ENCODE measurements at places on chromosomes 5 and 9. TPM values are rescaled to one million over a fixed set of nuclear protein-coding genes. Genes with fewer than 3 reads are reported as not detected.
A peak's percentile ranks its signal among the peaks of the same experiment; 100 is the strongest.

Gene CMYA5
- 1,204 TPM for total RNA-seq

Gene LHFPL2
- total RNA-seq = 7.9 TPM

Gene PCDHGA1
- 4.6 TPM for total RNA-seq

Gene ADAMTS13
- total RNA-seq = 3.3 TPM

Gene IL13
- total RNA-seq = not detected

Gene AHRR
- 0.73 TPM for total RNA-seq

Gene PPP3R2
- total RNA-seq = not detected

Gene PTPRD
- total RNA-seq = 13.0 TPM

Gene SLC6A7
- not detected for total RNA-seq

- peak; percentile 69 for DNase-seq
Observed at GRCh38 chr9:93679536-93680442, 103.4 kb downstream of the PHF2 start.

DNA sequence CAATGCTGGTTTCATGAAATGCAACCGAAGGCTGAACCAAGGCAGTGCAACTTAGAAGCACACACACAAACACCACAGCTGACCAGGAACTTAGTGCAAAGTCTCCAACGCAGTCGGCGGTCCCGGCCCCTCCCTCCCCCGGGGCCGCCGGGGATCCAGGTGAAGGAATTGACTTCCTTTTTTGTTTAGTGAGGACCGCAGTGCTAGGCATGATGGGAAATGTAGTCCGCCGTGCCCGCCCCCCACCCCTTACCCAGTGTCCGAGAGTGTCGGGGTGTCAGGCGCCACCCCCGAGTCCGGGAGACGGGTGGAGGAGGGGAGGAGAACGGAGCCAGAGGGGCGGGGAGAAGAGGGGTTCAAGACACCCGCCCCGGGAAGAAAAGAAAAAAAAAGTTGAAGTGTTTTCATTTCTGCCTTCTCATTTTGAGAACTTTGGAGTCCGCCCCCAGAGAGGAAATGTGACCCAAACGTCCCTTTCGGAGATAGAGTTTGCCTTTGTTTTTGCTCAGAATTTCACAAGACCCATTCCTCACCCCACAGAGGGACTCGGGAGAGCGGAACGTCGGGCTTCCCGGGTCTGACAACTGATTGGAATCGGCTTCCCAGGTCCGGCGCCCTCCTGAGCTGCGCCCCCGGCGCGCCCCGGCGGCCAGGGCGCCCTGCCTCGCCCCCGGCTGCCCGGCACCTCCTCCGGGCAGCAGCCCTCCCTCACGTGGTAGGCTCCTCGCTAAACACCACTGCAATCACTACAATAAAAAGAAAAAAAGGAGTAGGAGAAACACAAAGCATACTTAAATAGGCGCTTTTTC, 2.0 kb downstream of the IER5L start:
- peak; percentile 92 for DNase-seq

GRCh38 chr9:92668746-92669526, 995 bp downstream of the IPPK start:
- no peak for DNase-seq

GRCh38 chr5:133341296-133341695, 271.0 kb downstream of the FSTL4 start:
- DNase-seq = peak; percentile 35

DNA sequence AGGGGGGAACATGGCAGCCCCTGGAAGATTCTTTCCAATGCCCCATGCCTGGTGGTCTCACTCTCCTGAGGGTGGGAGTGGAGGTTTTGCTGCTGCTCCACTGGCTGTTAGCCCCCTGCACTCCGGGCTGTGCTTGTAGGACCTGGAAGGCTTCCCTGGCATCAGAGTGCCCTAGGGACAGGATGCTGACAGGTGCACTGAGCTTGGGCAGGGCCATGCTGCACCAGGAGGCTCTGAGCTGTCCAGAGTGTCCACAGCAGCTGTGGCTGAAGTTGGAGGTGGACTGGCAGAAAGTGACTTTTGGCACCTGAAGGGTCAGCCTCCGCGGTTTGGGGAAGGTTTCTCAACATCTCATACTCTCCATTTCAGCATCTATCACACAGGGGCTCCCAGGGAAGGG, 249.1 kb downstream of the GADD45G start:
- peak; percentile 46 for DNase-seq

DNA sequence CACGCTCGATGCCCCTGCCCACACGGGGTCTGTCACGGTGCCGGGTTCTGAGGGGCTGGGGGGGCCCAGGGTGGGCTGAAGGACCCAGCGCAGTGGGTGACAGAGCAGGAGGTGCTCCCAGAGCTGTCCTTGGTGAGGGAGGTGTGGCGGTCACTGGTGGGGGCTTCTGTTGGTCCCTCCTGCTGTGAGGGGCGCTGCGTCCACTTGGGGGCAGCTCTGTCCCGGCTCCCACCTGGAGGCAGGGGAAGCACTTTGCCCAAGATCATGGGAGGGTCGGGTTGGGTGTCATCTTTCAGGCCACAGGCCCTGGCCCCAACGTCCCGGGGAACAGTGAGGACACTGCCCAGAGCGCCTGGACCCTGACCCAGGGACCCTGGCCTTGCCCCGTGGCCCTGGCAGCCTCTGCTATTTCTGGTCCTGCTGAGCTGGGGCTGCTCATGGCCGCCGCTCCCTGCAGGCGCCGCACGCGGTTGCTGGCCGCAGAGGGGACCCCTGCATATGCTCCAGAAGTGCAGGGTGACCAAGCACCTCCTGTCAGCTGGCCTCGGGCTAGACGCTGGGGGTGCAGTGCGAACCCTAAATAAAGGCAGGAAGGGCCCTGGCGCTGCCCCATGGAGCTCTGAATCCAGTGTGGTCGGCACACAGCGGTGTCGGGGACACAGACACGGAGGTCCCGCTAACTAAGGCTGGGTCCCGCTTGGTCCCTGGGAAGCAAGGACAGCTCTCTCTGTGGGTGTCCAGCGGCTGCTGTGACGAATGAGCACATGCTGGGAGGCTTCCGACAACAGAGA, 11.6 kb upstream of the RNU6ATAC start:
- DNase-seq = no peak

DNA sequence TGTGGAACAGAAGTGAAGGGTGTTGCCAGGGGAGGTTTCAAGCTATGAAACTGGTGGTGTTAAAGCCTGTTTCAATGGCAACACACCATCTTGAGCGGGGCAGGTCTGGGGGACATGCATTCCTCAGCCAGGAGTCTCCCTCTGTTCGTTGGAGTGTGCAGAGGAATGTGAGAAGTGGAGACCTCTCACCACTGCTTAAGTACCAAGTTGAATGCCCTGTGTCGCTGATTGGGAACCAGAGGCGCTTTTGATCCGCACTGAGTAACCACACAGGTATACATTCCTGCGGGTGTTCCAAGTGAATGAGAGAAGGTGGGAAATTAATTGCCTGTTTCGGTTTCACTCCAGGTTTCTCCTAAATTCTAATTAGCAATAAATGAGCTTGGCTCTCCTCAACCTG, 99.4 kb downstream of the LIX1 start:
- no peak for DNase-seq

- no peak for DNase-seq
Observed at GRCh38 chr5:61450493-61451279, 118.6 kb downstream of the ZSWIM6 start.

DNA sequence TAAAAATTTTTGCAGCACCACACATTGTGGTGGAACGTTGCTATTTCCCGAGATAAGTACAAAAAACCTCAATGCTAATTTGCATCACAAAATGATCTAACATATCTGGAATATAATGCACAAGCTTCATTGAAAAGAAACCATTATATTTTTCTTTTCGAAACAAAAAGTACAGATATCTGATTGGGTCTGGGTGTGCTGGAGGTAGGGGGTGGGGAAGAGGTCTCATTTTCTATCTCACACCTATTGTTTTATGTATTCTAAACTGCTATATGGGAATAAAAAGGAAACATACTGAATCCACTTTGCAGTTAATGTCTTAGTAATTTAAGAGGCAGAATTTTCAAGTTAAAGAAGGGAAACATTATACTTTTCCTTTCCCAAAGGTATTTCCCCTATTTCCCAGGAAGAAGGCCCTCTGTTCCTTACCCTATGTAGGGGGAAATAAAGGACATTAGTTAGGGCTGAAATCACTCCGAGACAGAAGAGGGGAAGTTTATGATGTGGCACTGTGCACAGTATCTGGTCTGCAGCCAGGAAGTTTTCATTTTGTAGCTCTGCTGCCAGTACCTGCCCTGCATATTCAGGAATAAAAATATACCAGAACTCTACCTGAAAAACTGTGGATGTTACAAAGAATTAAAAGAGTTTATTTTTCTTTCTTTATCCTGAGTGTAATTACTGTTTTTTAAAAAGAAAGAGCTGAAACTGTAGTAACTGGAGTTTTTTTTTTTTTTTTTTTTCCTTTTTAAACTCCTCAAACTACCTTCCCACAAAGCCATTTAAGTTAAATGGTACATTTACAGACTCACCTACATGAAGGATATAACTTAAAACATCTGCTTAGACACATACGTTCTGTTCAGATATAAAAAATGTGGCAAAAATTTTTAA, 7.4 kb downstream of the MEF2C start:
- no peak for DNase-seq

- peak; percentile 27 for DNase-seq
Observed at GRCh38 chr9:36946653-36947052, 87.4 kb downstream of the PAX5 start.

GRCh38 chr5:139644001-139644456, 4.1 kb upstream of the CXXC5 start:
- peak; percentile 53 for DNase-seq

DNA sequence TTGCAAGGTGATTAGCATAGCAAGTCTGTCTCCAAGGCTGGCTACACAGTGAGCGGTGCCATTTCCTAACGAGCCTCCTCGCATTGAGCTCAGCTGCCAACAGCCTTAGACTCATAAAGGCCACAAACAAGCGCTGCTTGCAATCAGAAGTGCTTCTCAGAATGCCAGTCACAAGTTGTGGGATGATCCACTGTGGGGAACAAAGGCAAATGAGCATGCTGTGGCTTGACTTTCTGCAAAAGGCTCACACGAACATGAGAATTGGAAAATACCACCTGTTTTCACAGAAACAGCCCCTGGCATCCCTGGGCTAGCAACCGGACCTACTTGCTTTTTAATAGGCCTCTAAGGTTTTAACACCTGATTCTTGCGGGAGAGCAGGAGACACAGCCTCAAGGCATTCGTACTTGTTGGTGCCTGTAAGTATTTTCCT, 215.5 kb downstream of the FANCC start:
- no peak for DNase-seq

DNA sequence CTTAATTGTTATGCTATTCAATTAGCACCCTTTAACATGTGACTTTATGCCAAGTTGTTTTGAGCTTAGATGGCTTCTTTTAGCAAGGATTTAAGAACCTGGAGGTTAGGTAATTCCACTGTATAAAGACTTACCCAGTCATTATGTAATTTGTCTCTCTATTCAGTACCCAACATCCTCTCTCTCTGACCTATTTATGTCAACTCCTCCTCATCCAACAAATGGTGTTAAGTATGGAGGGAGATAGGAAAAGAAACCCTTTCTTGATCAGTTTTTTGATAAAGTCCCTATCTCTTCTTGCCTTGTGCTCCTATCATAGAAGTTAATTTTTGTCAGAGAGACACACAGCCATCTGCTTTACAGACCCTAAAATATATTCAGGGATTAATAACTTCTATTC, 181.2 kb upstream of the GPR151 start:
- no peak for DNase-seq

DNA sequence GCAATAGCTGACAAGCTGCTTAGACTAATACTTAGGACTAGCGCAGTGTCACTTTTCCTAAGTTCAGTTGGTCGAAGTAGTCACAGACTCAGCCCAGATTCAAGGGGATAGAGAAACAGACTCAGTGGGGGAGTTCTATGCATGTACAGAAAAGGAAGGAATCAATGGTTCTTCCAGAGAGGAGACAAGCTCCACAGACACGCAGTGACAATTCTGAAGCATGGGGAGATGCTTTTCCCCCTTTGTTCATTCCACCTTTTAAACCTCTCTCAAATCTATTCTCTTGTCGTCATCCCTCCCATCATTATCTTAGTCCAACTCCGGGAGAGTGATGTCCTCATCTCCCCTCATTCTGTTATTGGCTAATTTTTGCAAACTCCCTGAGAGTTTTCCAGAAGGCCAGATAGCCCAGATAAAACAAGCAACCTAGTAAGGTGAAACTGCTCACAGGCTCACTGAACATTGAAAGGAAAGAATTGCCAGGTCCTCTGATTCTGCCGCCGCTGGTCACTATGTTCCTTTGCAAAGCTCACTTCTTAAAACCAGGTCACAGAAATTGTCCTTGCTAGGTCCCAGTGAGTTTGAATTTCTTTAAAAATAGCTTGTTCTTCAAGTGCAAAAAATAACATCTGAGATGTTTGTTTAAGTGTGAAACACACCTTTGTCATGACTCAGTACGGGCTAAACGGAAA, 13.4 kb upstream of the STRBP start:
- no peak for DNase-seq

DNA sequence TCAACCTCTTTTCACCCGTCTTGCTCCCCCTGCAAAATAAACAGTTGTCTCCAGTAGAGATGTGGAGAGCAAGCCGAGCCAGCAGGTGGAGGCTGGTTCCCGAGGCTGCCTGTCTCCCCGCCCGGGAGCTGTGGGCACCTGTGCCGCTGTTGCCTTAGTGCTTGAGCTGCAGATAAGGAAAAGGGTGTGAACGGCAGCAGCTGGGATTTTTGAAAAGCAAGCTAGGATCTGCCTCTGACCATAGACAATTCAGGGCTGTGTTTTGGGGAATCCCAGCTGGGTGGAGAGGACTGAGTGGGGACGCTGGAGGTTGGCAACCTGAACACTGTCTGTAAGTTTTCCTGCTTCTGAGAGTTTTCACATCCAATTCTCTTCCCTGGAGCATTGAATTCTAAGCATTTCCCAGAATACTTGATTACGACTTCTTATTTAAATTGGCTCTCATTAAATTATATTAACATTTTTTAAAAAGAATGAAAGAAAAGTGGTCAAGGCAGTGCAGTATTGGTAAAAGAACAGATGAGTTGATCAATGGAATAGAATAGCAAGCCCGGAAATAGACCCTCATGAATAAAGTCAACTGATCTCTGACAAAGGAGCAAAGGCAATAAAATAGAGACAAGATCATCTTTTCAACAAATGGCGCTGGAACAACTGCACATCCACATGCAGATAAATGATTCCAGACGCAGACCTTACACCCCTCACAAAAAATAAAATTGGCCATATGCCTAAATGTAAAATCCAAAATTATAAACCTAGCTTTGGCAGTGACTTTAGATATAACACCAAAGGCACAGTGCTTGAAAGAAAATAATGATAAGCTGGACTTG, 9.7 kb downstream of the WNK2 start:
- no peak for DNase-seq

DNA sequence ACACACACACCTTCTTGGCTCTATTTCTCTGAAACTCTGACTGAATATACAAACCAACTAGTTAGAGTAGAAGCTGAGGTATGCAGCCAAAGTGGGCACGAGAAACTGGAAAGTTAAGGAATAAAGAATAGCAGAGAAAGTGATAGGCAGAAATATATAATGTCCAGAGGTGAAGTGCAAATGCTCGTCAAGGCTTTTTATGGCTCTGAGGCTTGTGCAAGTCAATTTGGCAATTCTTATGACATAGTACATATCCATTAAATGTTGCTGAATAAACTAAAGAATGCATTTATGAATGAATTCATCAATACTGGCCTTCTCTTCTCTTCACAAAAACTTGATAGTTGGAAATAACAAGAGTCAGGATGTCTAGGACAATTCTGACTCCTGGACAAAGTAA, 490.1 kb upstream of the DMAC1 start:
- no peak for DNase-seq
